Urothelium cell line (cell line): ENCODE measurements at places on chromosomes 1 and 21.
A peak's percentile ranks its signal among the peaks of the same experiment; 100 is the strongest.

DNA sequence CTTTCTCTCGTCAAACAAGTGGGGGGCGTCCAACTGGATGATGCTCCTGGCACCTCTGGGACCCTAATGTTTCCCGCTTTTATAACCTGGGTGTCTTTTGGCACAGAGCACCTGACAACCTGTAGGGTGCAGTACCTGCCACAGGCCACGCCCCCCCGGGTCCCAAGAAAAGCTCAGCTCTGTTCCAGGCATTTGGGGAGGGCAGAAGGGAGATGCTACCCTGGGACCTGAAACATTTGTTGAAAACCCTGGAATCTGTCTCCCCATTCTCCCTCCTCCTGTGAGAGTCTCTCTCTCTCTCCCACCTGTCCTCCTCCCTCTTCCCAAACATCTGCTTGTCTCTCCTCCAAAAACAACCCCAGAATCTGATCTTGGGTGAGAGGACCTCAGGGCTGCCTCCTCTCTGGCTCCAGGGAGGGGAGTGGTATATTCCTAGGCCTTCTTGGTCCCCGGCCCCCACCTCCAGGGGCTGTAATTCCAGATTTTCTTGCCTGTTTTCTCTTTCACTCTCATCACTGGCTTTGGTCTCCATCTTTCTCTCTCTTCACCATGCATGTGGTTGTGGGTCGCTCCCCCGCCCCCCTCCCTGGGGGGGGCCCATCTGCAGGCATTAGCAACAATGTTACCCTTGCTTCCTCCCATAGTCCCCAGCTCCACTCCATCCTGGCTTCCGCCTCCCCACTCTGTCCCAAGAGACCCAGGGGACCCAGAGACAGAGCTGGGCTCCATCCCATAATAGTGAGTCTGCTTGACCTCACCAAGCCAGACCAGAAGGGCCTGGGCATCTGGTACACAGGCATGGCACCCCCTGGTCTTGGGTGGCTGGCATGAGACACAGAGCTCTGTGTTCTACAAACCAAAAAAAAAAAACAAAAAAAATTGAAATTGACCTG is 4.1 kb downstream of the AHDC1 start:
- no peak for DNase-seq

DNA sequence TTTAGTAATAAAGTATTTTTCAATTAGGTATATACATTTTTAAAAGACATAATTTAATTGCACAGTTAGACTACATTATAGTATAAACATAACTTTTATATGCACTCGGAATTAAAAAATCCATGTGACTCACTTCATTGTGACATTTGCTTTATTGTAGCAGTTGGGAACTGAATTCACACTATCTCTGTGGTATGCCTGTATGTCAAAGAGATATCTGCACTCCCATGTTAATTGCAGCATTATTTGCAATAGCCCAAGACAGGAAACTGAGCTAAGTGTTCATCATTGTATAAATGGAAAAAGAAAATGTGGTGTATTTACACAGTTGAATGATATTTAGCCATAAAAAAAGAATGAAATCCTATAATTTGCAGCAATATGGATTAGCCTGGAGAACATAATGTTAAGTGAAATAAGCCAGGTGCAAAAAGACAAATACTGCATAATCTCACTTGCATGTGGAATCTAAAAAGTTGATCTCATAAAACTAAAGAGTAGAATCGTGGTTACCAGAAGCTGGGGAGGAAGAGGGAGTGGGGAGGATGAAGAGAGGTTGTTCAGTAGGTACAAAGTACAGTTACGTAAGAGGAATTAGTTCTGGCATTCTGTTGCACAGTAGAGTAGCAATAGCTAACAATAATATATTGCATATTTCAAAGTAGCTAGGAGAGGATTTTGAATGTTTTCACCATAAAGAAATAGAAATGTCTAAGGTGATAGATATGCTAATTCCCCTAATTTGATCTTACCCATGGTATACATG is 64.8 kb downstream of the DPT start:
- no peak for DNase-seq

DNA sequence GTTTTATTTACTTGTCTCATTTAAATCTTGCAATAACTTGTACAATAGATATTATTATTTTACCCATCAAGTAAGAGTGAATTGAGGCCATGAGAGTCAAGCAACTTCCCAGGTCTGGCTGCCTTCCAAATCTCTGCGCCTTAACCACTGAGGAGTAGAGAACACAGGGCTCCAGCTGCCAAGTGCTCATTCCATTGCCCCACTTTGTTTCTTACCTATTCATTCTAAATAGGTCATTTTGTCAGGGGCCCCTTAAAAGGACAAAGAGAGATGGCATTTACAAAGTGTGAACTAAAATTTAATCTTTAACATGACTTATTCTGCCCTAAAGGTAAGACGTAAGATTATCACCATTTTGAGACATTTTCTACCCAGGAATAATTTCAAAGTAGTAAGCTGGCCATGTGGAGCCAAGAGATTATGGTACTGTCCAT is 3.5 kb downstream of the PPP1R15B start:
- peak; percentile 47 for DNase-seq

- no peak for DNase-seq
Observed at GRCh38 chr21:36902793-36903192, 63.7 kb downstream of the HLCS start.

DNA sequence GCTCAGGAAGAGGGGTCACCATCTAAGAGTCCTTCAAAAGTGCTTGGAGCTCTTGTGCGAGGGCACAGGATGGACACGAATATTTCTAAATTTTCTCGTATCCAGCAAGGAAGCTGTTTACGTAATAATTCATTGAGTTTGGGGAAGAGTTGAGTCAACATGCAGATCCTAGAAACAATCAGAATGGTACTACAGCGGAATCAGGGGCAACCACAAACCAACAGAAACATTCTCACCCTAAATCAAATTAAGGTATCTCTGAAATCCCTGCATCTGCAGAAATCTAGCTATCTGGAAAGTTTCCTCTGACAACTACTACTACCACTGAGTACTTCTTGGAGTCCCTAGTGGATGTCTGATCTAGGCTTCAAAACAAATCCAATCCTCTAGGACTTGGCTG is 352.4 kb downstream of the LTN1 start:
- DNase-seq = no peak

- DNase-seq = peak; percentile 18
Observed at GRCh38 chr1:58067082-58067481, 479.4 kb downstream of the OMA1 start.

- DNase-seq = peak; percentile 54
Observed at GRCh38 chr1:23751050-23751814, 8.0 kb downstream of the ELOA start.

DNA sequence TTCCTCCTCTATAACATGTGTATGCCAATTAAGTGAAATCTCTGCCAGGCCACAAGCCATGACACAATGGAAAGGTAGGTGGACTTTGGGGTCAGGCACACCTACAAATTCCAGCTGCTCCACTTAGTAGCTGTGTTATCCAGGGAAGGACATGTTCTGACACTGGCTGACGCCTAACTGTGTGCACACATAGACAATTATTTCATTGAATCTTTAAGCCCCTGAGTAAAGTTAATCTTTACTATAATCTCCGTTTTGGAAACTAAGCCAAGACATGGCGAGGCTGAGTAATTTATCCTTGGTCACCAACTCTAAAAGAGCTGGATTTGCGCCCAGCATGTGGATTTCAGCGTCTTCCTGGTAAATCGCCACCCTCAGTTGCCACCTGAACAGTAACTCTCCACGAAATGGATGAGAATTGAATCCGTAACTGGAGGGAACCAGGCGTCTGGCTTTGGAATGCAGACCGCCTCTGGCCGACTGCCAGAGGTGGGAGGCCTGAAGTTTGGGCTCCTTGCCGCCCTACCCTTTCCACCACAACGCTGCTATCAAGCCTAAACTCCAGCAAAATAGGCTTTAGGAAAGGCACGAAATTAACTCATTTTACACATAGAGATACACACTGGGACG is 888 bp upstream of the SNRPE start:
- peak; percentile 45 for DNase-seq

GRCh38 chr21:25788677-25789076 is 53.9 kb downstream of the GABPA start:
- no peak for DNase-seq
